ENCODE measurements at places on chromosomes 13 and 19. TPM values are rescaled to one million over a fixed set of nuclear protein-coding genes. Genes with fewer than 3 reads are reported as not detected.

GRCh38 chr13:112331675-112332074 is 44.5 kb upstream of the SPACA7 start:
- H3K4me1 ChIP-seq: no peaks in the 10 kb centered on the region
- no peak overlapping the region for H3K27ac ChIP-seq
- no peak overlapping the region for H3K4me3 ChIP-seq
- no peaks in the 10 kb centered on the region for H3K36me3 ChIP-seq
- H3K27me3 ChIP-seq: no peaks in the 10 kb centered on the region

- DNase-seq: no peak
- no peak overlapping the region for H3K4me3 ChIP-seq
Measured at GRCh38 chr13:21938168-21938567, 267.3 kb downstream of the FGF9 start.

The WDR87 gene
- total RNA-seq: not detected

GRCh38 chr19:3995607-3996006 is 10.3 kb upstream of the EEF2 start:
- H3K36me3 ChIP-seq: no peaks in the 10 kb centered on the region
- no peaks in the 10 kb centered on the region for H3K27me3 ChIP-seq
- no peaks in the 10 kb centered on the region for H3K4me1 ChIP-seq

DNA sequence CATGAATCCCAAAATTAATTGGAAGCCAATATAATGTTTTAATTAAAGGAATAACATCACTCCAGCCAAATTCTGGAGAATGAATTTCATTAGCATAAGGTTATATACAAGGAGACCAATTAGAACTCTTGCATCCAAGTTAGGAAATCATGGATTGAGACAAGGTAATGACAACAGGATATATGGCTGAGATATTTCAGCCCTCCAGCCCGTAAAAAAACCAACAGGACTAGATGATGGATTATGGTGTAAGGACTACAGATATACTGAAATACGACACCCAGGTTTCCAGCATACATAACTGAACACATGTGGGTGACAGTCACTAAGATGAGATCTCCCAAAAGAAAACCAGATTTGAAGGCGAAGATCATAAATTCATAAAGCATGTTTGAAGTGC is 56.5 kb downstream of the TSC22D1 start:
- peaks cover 18% of the 10 kb centered on the region for H3K4me1 ChIP-seq
- no peak overlapping the region for H3K27ac ChIP-seq
- no peak overlapping the region for H3K4me3 ChIP-seq
- H3K27me3 ChIP-seq: no peaks in the 10 kb centered on the region
- H3K36me3 ChIP-seq: peaks cover 16% of the 10 kb centered on the region
- no peak for DNase-seq

DNA sequence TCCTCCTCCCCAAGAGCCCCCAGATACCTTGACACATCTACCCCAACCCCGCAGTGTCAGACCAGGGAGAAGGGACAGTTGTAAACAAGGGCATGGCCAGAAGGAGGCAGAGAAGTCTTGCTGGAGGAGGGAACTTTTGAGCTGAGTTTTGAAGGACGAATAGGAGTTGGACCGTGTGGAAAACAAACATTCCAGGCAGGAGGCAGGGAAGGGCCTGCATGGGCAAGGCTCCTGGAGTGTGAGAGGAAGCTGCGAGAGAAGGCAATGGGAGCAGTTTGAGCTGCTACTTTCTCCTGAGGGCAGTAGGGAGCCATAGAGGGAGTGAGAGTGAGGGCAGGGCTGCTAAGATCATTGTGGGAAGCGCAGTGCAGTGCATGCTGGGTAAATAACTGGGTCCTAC is 23.3 kb downstream of the IL12RB1 start:
- no peak overlapping the region for H3K4me3 ChIP-seq
- H3K27ac ChIP-seq: no peak overlapping the region
- DNase-seq: peak; percentile 29
- no peaks in the 10 kb centered on the region for H3K27me3 ChIP-seq

DNA sequence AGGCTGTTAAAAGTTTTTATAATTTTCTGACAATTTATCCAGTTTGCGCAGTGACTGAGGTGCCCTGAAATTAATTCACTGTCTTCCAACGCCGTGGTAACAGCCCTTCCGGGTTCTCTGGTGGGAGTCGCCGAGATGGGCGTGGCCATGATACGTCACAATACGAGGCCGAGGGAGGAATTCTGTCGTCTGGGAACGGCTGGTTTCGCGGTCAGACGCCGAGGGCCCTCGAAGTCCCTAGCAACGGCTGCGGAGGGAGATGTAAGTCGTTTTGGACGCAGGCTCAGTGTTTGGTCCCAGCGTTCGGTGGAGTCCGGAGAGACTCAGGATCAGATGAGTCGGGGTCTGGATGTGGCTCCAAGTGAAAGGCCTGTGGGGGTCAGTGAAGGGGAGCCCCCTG is 21.7 kb downstream of the ZNF613 start:
- H3K36me3 ChIP-seq: peaks cover 15% of the 10 kb centered on the region
- DNase-seq: no peak
- no peak overlapping the region for H3K27ac ChIP-seq
- H3K4me3 ChIP-seq: peak overlapping the region; percentile 58
- no peaks in the 10 kb centered on the region for H3K27me3 ChIP-seq

DNA sequence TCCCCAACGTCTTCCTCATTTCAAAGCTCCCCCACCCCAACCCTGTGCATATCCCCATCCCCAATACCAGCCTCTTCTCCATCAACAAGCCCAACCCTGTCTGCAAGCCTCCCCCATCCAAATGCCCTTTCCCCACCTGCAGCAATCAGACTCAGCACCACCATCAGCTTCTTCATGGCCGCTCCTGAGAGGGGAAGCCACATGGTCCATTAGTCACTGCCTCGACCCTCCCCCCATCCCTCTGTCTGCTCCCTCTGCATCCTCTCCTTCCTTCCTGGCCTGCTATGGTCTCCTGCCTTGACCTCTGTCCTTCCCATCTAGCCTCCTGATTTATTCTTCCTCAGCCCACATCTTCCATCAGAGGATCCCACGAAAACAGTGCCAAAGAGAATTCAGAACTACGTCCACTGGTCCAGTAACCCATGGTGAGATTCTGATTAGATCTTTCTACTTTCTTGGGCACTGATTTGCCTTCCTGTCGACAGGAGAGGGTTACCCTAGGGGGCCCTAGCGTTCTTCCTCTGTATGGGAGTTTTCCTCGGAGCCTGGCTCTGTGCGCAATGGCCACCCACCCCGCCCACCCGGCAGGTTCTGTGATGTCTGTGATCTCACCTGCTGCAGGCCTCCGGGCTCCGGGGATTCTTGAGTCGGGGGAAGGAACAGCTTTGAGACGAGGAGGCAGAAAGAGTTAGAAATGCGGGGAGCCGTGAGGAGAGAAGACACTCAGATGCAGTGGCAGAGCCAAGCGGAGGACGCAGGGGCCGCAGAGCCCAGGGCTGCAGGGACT is 1.3 kb downstream of the KLK6 start:
- DNase-seq: peak; percentile 41
- no peak overlapping the region for H3K4me3 ChIP-seq
- H3K27me3 ChIP-seq: peaks cover 4% of the 10 kb centered on the region
- no peaks in the 10 kb centered on the region for H3K4me1 ChIP-seq
- no peak overlapping the region for H3K27ac ChIP-seq

- no peaks in the 10 kb centered on the region for H3K4me1 ChIP-seq
- DNase-seq: no peak
- H3K4me3 ChIP-seq: no peak overlapping the region
- H3K36me3 ChIP-seq: no peaks in the 10 kb centered on the region
- H3K27me3 ChIP-seq: peaks cover 38% of the 10 kb centered on the region
Measured at GRCh38 chr19:29724746-29725145, 9.7 kb upstream of the C19orf12 start.

The IL11 gene
- 1.2 TPM for total RNA-seq

The LDLR gene
- 313 TPM for total RNA-seq

The RAB4B gene
- 13.8 TPM for total RNA-seq

The WBP4 gene
- total RNA-seq: 6.8 TPM

DNA sequence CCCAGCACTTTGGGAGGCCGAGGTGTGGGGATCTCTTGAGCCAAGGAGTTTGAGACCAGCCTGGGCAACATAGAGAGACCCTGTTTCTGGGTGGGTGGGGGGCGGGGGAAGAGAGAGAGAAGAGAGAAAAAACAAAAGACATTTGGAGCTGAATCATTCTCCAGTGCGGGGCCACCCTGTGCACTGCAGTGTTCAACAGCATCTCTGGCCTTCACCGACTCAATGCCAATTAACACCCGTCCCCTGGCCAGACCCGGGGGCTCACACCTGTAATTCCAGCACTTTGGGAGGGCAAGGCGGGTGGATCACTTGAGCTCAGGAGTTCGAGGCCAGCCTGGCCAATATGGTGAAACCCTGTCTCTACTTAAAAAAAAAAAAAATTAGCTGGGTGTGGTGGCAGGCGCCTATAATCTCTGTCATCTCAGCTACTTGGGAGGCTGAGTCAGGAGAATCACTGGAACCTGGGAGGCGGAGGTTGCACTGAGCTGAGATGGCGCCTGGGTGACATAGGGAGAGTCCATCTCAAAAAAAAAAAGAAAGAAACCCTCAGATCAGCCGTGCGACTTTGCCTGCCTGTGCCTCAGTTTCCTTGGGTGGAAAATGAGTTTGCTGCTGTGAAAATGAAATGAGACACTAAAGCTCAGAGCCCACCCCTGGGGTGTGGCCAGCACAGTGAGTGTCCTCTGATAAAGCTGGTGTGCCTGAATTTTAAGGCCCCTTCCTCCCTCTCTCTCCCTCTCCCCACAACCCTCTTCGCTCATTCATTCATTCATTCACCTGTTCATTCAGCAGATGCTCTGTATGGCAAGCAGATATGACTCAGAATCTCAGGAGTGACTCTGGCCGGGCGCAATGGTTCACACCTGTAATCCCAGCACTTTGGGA is 6.4 kb downstream of the KLF2 start:
- H3K36me3 ChIP-seq: peaks cover 23% of the 10 kb centered on the region
- peak overlapping the region; percentile 7 for H3K27ac ChIP-seq
- no peak overlapping the region for H3K4me3 ChIP-seq
- no peaks in the 10 kb centered on the region for H3K27me3 ChIP-seq

- no peaks in the 10 kb centered on the region for H3K27me3 ChIP-seq
- H3K27ac ChIP-seq: no peak overlapping the region
- H3K36me3 ChIP-seq: no peaks in the 10 kb centered on the region
Measured at GRCh38 chr13:53042877-53043276, 14.3 kb downstream of the OLFM4 start.

The ZNF569 gene
- 7.1 TPM for total RNA-seq

- peaks cover 5% of the 10 kb centered on the region for H3K4me1 ChIP-seq
- H3K27me3 ChIP-seq: no peaks in the 10 kb centered on the region
Measured at GRCh38 chr19:52291781-52292180, 5.2 kb upstream of the ZNF480 start.

The ONECUT3 gene
- total RNA-seq: not detected

DNA sequence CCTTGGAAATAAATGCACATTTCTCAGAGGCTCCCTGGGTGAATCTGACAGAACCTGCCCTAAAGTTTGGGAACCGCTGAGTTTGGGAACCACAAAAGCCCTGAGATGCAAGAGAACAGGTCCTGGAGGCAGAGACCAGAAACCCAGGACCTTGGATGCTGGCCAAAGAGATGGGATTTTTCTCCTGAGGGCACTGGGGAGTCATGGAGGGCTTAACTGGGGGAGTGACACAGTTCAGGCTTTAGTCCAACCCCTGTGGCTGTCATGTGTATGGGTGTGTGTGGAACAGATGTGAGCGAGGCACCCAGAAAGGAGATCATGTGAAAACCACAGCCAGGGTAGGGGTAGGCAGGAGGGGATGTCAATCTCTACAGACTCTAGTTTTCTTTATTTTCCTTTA is 3.9 kb upstream of the NCCRP1 start:
- DNase-seq: peak; percentile 69
- H3K27me3 ChIP-seq: peaks cover 39% of the 10 kb centered on the region
- H3K36me3 ChIP-seq: no peaks in the 10 kb centered on the region
- no peak overlapping the region for H3K4me3 ChIP-seq
- no peak overlapping the region for H3K27ac ChIP-seq

The CDX2 gene
- not detected for total RNA-seq

The MAP2K7 gene
- total RNA-seq: 14.8 TPM

GRCh38 chr13:87057807-87058520 is 613.2 kb upstream of the SLITRK5 start:
- no peaks in the 10 kb centered on the region for H3K27me3 ChIP-seq
- no peak for DNase-seq
- H3K4me3 ChIP-seq: no peak overlapping the region
- no peaks in the 10 kb centered on the region for H3K36me3 ChIP-seq
- H3K4me1 ChIP-seq: no peaks in the 10 kb centered on the region
- H3K27ac ChIP-seq: no peak overlapping the region

- no peak overlapping the region for H3K4me3 ChIP-seq
- no peaks in the 10 kb centered on the region for H3K27me3 ChIP-seq
- no peaks in the 10 kb centered on the region for H3K4me1 ChIP-seq
- H3K27ac ChIP-seq: no peak overlapping the region
- DNase-seq: no peak
- H3K36me3 ChIP-seq: peaks cover 15% of the 10 kb centered on the region
Measured at GRCh38 chr19:5132206-5132560, 163.3 kb downstream of the KDM4B start.

DNA sequence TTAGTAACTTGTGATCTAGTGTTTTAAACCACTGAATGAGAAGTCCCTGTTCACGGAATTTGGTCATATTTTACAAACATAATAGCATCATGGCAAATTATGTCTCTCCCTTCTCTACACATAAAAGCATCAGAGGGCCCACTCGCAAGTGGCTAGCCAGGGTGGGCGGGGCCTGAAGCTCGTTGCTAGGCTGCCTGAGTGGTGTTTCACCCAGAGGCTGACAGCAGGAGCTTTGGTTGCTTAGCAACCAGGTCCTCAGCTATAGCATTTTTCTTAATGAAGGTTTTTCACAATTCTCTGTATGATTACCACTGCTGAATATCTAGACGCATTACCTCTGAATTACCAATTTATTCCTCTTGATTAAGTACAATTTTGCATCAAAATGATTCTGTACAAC is 126.5 kb downstream of the NALCN start:
- H3K36me3 ChIP-seq: no peaks in the 10 kb centered on the region
- peak overlapping the region; percentile 12 for H3K27ac ChIP-seq
- H3K27me3 ChIP-seq: no peaks in the 10 kb centered on the region
- no peak overlapping the region for H3K4me3 ChIP-seq
- peak; percentile 77 for DNase-seq

DNA sequence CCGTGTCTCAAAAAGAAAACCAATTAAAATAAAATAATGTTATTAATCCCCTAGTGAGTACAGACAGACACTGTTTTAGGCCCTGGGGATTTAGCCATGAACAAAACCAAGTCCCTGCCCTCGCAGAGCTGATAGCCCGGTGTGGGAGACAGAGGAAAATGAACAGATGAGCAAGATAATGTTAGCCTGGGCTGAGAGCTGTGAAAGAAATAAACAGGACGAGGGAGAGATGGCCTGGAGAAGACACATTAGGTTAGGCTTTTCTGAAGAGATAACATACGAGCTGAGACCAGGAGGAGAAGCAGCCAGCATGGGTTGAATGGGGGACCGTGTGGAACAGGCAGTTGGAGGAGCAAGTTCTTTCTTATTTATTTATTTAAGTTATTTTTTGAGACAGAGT is 9.0 kb downstream of the RELB start:
- no peak overlapping the region for H3K27ac ChIP-seq
- H3K4me3 ChIP-seq: no peak overlapping the region
- H3K27me3 ChIP-seq: no peaks in the 10 kb centered on the region
- H3K4me1 ChIP-seq: no peaks in the 10 kb centered on the region
- peaks cover 20% of the 10 kb centered on the region for H3K36me3 ChIP-seq

The SMAD9 gene
- 4.7 TPM for total RNA-seq

Measured in osteoblast (primary cell).